ENCODE measurements at places on chromosomes 11 and 22.

- DNase-seq = no peak
These were observed 42.3 kb downstream of the GRAMD1B start for GRCh38 chr11:123472236-123472935.

DNA sequence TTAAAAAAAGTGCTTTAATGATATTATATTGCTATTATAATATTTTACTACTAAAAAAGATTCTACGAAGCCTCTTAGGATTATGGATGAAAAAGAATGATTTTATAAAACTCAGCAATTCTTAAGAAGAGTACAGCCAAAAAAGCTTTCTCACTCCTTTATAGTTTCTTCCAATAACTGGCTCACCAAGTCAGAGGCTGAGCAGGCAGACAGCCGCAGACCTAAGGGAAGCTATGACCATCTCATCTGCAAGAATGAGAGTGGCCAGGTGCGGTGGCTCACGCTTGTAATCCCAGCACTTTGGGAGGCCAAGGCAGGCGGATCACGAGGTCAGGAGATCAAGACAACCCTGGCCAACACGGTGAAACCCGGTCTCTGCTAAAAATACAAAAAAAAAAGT is 12.7 kb upstream of the EMID1 start:
- no peak for DNase-seq

DNA sequence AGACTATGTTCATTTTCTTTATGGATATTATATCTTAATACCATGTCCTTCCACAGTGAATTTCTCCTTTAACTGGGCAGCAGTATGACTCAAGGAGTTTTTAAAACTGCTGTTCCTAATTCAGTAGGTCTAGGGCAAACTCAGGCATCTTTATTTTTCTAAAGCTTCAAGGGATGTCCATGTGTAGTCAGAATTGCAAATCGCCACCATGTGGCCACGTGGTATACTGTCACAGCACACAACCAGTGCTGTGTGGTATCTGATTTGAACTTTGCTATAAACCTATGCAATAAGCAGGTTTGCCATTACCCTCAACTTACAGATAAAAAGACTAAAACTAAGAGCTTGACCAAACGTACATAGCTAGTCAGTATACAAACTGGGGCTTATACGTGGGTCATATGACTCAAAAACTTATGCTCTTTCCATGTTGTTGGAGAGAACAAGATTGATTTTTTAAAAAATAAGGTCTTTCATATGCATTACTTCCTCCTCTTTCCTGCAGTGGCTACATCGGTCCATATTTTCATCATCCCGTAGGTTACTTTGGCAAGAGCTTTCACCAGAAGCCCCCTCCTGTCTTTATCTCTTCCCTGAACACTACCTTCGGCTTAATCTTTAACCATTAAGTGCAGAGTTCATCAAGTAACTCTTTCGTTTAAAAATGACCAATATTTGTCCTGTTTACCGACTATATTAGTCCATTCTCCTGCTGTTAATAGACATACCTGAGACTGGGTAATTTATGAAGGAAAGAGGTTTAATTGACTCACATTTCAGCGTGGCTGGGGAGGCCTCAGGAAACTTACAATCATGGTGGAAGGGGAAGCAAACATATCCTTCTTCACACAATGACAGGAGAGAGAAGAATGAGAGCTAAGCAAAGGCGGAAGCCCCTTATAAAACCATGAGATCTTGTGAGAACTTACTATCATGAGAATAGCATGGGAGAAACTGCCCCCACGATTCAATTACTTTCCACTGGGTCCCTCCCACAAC is 8.0 kb upstream of the HTATIP2 start:
- no peak for DNase-seq

DNA sequence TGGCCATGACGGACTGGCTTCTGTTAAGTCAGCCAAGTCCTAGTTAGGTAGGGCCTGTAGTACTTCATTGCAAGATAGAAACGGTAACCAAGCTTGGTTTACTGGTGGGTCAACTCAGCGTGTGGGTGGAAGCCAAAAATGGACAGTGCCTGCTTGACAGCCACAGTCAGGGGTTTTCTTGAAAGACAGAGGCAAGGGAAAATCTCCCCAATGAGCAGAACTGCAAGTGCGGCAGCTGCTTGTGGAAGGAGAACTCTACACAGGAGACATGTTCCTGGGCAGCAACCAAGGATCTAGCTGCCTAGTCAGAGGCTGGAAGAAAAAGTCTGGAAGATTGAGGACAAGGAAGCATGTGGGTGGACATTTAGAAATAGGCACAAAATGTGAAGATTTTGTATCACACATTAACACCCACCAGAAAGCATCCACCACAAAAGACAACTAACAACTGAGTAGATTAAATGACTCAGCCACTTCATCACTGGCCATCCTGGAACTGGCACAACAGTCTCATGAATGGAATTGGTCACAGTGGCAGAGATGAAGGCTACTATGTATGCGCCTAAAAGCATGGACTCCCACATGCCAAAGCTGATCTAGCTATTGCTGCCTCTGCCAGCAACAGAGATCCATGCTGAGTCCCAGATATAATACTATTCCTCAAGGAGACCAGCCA is 40.9 kb upstream of the SCUBE2 start:
- no peak for DNase-seq

DNA sequence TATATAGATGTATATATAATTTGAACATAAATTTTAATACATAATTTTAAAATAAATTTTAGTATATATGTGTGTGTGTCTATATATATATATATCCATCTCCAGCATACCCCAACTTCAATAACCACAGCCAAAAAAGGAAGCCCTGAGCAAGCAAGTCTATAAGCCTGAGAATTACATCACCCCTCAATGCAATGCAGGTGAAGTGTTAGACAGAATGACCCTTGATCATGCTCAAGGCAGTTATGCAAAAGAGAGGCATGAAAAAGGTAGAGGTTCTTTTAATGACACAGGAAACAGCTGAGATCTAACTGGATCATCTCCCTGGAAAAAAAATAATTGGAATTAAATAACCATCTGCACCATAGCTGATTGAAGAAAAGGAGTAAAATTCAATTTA is 557.9 kb upstream of the ANO5 start:
- no peak for DNase-seq

DNA sequence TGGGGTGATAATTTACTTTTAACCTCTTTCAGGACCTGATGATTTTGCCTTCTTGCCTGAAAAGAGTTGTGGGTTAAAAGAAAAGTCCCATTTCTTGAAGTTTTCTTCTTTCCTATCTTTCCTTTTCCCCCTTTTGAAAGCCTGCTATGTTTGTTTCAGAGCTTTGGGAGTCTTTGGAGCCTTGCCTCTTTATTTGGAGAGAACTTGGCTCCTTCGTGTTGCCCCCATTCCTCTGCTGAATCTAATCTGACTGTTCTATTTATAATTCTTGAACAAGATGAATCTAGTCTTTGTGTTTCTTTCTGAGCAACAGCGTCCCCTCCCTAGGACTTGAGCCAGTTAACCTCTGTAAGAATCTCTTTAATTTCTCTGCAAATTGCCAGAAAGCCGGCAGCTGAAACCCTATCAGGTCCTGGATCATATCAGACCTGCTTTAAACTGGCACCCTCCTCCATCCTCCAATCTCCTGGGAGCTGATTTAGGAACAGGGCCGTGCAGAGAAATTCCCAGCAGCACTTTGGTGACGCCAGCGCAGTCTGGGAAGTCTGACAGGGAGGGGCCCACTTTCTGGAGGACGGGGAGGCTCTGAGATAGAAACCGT is 289.1 kb upstream of the SORL1-AS1 start:
- DNase-seq = peak; percentile 60

DNA sequence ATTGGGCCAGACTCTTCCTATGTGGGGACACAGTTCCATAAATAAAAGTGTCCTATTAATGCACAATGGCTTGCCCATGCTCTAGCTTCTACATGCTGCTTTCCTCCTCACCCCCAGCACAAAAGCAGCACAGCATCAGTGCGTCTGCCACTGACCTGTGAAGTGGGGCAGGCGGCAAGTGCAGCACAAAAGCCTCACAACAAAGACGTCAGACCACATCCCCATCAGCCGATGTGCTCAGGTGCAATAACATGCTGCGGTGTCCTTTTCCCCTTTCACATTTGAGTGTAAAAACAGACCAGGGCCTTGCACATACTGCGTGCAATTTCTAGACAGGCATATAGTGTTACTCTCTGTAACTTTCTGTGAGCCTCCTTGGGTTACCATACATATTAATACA is 12.8 kb downstream of the DKK3 start:
- DNase-seq = no peak

- DNase-seq = no peak
These were observed 32.2 kb upstream of the TRIM29 start for GRCh38 chr11:120169981-120170698.

GRCh38 chr22:43375951-43376455 is 32.8 kb upstream of the SCUBE1 start:
- no peak for DNase-seq

DNA sequence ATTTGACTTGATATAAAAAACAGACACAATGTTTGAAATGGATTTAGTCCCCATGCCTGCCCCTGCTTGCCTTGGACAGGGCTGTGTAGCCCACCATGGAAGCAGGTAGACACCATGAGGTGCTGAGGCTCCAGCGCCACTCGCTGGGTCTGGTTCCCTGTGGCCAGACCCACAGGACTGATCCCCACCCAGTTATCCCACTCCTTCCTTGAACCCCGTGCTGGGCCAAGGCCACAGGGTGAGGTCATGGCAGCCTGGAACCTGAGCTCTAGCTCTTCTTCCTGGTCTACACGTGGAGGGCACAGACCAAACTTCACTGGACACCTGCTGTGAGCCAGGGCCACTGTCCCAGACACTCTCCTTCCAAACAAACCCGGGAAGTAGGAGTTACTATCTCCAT is 42.5 kb downstream of the GAB4 start:
- DNase-seq = no peak

DNA sequence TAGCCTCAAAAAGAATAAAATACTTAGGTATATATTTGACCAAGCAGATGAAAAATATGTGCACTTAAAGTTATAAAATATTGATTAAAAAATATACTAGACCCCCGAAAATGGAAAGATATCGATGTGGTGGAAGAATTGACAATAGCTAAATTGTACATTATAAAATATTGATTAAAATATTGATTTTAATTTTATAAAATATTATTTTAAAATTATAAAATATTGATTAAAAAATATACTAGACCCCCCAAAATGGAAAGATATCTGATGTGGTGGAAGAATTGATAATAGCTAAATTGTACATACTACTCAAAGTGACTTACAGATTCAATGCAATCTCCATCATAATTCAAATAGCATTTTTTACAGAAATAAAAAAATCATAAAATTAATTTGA is 1540.9 kb upstream of the RAG2 start:
- DNase-seq = no peak

DNA sequence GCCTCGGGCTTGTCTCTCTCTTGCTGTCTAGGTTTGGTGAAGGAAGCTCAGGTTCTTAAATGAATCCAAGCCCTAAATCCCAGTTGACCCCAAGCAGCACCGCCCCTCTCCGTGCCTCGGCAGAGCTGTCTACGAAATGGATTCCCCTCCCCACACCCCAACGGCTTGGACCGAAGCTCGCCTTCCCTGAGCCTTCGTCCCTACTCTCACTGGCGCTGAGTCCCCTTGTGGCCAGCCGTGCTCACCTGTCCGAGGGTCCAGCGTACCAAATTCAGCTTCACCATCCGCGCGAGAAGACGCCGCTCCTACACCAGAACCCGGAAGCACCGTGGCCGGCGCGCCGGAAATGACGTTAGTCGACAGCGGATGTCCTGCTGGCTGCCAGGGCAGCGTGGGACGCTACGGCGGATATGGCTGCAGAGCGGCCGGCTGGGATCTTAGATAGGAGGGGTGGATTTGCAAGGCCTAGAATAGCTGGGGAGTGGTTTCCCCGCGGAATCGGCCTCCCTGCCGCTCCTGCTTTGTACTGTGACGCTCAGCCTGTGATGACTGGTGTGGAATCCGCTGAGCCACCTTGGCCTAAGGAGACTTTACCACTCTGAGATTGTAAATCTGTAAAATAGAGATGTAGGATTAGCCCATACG is at the start of gene TFIP11:
TFIP11 (minus strand) TSS at position 325 of the 645 bp plus-strand sequence. CDS start 2,201 bp downstream, outside the sequence.
- peak; percentile 53 for DNase-seq

DNA sequence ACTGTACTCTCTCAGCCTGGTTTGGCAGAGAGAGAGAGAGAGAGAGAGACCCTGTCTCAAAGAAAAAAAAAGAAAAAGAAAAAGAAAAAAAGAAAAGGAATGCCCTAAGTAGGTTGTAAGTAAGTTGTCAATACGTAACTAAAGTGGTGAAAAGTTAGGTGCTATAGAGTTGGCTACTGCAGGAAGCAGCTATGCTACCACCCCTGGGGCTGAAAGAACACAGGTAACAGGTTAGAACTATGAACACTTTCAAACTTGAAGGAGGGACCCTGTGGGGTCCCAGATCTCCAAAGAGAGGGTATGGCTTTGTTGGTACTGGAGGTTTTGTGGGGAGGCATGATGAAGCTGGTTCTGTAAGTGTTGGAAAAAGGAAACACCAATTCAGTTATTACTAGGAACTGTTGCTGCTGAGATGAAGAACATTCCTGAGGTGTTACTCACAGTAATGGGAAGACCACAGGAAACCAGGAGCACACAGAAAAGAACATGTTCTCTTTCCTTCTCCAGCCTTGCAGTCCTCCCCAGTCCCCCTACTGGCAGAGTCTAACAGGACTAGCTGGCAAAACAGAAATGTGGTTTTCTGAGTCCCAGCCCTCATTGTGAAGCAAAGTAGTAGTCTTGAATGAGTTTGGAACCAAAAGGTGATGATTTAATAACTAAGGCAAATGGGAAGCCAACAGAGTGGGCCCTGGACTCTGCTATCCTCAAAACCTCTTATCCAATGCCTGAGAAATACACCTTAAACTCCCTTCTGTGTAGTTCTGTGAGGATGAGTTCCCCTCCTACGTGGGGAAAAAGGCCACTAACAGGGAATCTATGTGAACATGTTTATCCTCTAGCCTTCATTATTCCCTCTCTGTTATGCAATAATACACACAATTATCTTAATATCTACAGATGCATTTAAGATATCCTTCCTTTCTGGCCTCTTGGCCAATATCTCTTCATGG is 427.0 kb upstream of the DDI1 start:
- DNase-seq = peak; percentile 95

DNA sequence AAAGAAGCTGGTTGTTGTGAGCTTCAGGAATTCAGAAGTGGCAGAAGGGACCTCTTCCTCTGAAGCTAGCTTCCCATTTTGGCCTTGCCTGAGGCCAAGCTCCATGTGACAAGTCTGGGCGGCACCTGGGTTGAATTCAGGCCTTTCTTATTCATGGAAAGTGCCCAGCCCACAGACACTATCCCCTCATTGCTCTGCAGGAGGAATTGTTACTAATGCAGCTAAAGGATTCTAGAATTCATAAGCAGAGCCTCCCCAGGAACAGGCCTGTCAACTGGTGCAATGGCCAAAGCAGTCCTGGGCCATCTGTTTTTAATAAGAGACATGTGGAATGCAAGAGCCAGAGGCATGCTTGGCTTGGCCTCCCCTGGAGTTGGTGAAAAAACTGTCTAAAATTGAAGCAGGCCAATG is 71.4 kb downstream of the SLC1A2 start:
- DNase-seq = no peak

Data from skeletal muscle cell (primary cell).